ENCODE measurements at places on chromosomes 6 and 20.

DNA sequence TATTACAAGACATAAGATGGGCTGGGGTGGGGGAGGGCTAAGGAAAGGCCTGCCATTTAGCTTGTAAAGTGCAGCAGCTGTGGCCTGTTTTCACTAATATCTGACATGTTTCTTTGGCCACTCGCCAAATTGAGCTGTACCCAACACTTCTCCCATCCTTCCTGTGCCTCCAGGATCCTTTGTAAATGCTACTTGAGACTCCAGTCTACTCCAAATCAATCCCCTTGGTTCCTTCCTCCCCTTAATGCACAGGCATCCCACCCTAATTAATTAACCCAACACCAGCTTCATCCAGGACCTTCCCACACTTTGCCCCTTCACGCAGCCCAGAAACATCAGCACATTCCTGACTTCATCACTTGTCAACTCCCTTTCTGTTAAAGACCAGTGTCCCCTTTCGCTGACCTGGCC lies 55.0 kb upstream of the TCF21 start:
- DNase-seq = no peak

GRCh38 chr6:39646751-39647420 lies 78.3 kb downstream of the KIF6 start:
- no peak for DNase-seq

- DNase-seq = no peak
Measured at GRCh38 chr20:62804021-62804626, 511 bp upstream of the OGFR start.

- no peak for DNase-seq
Measured at GRCh38 chr6:52641388-52641787, 29.5 kb upstream of the TMEM14A start.

DNA sequence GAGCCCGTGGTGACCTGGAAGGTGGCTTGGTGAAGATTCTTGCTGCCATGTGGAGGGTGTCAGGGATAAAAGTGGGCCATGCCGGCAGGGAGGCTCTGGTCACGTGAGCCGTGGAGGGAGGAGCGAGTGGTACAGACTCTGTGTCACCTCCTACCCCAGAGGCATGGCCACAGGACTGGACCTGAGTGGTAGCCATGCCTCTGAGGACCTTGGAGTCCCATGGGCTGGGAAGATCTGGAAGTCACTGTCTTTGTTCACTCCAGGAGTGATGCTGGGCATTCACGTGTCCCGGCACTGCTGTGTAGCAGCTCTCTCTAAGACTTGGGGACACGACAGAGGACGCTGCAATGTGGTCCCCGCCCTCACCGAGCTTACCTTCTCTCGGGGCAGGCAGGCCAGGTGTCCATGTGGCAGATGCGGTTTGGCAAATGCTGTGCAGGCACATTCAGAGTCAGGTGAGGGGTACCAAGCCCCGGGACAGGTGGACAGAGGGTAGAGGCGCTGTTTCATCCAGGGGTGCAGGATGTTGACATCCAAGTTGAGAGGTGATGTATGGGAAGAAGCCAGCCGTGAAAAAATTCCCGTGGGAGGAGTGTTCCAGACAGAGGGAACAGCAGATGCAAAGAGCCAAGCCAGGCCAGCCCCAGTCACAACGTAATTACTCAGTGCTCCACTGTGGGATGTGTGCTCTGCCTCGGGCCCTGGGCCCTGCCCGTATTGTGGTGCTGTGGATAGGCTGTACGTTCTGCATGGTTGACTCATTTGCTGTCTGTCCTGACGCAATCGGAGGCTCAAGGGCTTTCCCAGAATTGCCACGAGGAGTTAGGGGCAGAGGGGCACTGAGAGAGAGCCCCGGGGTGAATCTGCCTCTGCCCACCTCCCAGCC lies 307.8 kb downstream of the TAF4 start:
- DNase-seq = no peak

DNA sequence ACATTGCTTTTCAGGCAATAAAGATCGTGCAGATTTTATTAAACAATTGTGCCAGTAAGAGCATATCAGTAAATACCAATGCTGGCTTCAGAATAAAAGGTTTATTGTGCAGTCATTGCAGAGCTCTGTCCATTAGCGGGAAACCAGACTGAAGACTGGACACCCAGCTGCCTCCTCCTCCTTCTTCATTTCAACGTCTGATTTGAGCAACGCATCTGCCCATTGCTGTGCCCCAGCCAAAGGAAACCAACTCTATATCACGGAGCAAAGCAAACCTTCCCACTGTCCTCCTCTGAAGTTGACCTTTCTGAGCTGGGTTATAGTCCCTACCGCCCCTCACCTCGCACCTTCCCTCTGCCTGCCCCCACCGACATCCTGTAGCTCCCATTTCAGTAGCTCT lies 80.8 kb downstream of the SLC22A23 start:
- no peak for DNase-seq

- DNase-seq = no peak
Measured at GRCh38 chr20:41191562-41192500, 54.5 kb downstream of the PLCG1 start.

DNA sequence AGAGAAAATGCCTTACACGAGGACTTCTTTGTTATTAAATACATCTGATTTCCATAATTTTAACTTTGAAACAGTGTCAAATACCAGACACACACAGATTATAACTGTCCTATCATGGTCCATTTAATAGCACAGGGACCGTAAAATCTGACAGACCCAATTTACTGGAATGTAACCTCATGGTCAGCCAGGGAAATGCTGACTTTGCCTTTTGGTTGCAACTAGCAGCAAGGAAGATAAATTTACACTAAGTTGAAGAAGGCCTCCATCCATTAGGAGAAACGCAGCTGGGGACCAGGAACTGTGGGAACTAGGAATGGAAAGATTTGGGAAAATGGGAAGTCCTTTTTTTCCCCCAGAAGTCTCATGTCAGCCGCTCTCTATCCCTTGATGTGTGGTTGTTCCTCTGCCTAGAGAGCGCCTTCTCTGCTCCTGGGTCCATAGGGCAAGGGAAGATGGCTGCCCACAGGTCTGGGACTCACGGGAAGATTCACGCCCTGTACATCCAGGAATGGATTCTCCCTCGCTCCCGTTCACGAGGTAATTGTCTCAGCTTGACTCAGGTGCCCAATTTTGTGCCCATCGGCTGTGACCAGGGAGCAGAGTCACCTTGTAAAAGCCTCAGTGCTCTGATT lies 74.6 kb upstream of the L3MBTL3 start:
- DNase-seq = no peak

- DNase-seq = no peak
Measured at GRCh38 chr6:112300896-112301295, 46.2 kb upstream of the RFPL4B start.

DNA sequence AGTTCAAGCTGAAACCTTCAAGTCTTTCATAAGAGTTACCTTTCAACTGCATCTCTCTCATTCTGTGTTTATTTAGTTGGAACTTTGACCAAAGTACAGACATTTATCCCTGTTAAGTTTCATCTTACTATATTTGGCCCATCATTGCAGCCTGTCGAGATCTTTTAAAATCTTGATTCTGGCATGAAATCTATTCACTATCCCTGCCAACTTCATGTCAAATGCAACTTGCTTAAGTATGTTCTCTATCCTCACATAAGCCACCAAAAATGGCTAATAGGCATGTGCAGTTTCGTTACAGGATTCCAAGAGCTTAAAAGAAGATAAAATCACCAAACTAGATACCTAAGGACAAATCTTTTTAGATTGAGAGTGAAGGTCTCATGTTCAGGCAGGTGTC lies 117.5 kb upstream of the KCNQ5 start:
- DNase-seq = no peak

DNA sequence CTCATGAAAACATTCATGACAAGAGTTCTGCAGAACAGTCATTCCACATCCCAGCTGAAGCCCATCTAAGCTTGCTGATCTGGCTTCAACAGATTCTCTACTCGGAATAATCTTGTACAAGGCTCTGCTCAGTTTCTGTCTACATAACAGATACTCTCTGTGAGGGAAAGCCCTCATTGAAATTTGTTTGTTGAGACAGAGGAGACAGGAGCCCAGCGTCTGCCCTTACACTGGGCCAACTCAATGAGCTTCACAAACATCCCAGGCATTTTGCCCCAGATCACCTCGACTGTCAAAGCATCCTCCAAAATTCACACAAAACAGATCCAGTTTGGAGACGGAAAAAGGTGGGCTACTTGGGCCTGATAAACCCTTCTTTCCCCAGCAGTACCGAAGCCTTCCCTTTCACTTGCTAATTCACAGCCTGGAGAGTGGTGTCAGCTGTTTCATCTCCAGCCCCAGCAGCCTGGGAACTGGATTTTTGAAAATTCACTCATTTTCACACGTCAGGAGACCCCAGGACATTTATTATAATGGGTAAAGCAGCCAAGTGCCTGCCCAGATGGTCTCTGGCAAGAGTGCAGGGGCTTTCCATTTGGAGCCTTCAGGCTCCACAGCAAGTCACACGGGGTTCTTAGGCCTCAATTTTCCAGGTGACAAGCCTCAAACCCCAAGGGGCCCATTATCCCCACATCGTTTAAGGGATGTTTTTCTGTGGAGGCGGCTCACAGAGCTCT lies 7.3 kb downstream of the CCDC167 start:
- no peak for DNase-seq

DNA sequence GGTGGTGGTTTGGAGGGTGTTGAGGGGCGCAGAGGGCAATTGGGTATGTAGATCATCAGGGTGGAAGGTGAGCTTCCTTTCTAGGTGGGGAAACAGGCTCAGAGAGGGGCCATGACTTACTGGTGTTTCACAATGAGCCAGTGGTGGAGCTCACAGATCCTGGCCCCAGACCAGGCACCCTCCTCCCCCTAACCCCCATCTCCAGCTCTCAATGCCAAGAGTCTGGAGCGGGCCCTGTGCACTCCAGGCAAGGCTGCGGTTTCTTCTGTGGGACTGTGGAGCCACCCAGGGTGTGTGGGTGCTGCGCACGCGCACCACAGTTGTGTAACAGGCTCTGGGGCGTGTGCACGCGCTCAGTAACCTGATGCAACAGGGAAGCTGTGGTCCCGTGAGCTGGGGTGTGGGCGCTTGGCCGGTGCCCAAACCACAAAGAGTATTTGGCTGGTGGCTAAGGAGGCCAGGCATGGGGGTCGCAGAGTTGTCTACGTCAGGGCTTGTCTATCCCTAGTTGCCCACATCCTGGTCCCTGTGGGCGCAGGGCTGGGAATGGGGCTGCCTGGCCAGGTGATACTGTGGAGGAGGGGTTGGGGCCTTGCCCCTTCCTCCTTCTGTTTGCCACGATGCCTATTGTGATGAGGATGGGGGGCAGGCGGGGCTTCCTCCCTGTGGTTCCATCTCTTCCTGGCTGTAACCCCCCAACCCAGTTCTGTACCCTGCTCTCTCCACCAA lies 37.5 kb upstream of the MRPS18A start:
- no peak for DNase-seq

All from HuH-7.5 (cell line).